Hematopoietic multipotent progenitor cell (in vitro differentiated cells): ENCODE measurements at places on chromosomes 1 and 21. TPM values are rescaled to one million over a fixed set of nuclear protein-coding genes. Genes with fewer than 3 reads are reported as not detected.

DNA sequence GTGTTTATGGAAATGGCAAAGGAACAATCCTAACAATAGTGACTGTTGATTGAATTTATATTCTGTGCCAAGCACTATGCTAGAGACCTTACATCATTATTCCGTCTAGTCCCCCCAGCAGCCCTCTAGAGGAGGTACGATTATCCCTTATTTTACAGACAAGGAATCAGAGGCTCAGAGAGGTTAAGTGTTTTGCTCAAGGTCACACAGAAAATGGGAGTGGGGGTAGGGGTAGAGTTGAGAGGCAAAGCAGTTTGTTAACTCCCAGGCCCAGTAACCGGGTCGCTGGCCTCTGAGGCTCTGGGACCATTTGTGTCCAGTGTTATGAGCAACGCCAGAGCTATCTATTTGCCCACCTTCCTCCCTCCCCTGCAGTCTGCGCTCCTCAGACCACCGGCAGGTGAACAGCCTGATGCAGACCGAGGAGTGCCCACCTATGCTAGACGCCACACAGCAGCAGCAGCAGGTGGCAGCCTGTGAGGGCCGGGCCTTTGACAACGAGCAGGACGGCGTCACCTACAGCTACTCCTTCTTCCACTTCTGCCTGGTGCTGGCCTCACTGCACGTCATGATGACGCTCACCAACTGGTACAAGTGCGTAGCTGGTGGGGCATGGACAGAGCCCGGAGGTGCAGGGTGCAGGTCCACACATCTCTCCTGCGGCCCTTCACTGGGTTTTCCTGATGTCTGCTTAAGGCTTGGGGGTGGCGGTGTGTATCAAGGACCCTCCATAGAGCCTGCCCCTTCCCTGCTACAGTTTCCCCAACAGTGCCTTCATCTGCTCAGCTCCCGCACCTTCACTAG is 19.8 kb downstream of the SERINC2 start:
- DNase-seq = no peak

GRCh38 chr21:42745511-42746239 is 92.3 kb downstream of the PDE9A start:
- DNase-seq = no peak

GRCh38 chr1:97136996-97137395 is 415.4 kb downstream of the PTBP2 start:
- DNase-seq = no peak

DNA sequence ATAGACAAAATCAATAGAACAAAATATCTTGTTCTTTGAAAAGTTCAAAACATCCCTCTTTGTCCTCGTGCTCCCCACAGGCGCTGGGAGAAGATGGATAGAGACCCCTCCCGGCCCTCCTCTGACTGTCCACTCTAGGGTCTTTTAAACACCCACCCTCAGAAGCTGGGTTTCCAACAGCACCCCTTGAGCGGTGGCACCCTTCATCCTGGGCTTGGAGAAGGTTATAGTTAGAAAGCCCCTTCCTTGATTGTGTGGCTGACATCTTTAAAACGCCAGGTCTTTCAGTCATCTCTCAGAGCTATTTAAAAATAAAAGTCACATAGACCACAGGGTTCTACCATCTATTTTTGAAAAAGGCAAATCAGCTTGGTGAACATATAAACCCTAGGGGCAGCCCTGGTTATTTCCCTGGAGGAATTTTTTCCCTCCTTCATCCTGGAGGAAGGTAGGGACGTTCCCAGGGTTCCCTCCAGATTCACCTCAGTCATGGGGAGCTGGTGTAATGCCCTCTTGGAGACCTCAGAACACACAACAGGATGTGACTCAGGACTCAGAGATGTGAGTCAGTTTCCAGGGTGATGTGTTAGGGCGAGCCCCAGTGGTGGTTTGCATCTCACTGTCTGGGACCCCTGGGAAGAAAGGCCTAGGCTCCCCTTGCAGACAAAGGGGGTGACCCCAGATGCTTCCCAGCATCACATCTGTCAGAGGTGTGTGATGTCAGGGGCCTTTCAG is 138.5 kb downstream of the CLIC6 start:
- no peak for DNase-seq

GRCh38 chr1:19138331-19138730 is 71.7 kb downstream of the UBR4 start:
- DNase-seq = no peak

DNA sequence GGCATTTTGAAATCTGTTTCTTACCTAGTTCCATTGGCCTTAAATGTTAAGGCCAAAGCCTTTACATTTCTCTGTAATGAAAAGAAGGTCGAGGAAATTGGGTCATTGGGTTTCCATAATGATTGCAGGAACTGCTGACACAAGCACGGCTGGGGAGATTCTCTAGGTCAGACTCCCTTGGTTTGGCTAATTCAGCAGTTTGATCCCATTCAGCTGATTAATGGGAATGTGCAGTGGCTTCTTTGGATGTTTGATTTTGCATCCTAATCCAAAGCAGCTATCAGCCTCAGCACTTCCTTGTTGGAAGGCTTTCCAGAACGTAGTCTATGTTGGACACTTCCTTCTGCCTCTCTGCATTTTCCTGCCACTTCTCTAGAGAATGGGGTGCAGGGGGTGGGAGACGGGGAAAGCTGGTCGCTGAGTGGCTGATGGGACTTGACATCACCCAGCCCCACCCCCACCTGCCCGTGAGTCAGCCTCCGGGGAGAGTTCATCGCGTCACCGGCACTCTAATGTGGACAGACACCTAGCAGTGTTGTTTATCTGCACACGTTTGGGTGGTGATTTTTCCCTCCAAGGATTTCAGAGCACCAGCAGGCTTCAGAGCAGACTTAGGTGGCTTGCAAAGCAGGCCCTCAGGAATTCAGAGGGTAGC is 5.4 kb downstream of the PSEN2 start:
- no peak for DNase-seq

DNA sequence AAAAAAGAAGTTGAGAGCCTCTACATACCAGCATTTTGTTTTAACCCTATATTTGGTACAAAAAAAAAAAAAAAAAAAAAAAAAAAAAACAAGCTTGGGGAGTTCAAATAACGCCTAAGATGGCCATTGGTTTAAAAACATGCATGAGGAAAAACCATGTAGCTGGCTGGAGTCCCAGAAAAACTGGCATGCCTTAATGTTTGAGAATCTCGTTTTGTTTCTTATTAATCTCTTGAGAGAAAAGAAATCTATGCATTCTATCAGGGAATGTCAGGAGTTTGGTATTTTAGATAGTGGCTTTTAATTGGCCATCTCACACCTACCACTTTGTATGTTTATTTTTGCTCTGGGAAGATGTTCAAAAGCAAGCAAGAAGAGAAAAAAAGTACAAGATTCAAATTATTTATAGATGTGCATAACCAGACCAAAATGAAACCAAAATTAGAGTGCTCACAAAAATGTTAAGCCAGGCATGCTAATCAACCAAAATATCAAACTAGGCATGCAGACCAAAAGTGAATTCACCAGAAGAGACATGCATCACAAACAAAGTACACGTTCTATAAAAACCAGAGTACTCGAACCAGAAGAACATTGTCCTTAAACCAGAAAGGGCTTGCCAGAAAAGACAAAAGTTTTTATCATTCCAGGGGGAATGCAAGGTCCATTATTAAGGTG is 156.6 kb downstream of the AK5 start:
- DNase-seq = no peak

- no peak for DNase-seq
Measured at GRCh38 chr1:3133686-3134085, 64.7 kb downstream of the PRDM16 start.

DNA sequence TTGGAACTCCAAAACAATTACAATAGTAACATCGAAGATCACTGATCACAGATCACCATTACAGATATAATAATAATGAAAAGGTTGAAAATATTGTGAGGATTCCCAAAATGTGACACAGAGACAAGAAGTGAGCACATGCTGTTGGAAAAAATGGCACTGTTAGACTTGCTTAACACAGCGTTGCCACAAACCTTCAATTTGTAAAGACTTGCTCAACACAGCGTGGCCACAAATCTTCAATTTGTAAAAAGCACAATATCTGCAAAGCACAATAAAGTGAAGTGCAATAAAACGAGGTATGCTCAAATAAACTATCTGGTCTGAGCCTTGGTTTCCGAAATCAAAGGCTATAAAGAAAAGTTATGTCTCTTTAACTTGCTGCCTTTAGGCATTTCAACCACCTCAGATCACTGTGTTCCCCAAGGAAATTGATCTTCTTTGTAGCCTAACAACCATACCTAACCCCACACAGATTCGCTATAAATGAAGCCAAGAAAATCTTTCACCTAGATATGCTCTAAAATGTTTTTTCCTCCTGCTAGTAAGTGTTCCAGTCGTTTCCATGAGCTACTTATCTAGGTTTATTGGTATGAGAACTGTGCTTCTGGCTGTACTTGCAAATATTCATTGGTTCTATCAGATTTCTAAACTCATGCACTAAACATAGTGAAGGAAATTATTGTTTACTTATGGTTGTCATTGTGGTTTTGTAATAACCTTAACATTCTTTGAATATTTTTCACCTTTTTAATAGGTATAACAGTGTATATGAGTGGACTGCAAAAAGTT is 13.1 kb upstream of the LPGAT1 start:
- no peak for DNase-seq

DNA sequence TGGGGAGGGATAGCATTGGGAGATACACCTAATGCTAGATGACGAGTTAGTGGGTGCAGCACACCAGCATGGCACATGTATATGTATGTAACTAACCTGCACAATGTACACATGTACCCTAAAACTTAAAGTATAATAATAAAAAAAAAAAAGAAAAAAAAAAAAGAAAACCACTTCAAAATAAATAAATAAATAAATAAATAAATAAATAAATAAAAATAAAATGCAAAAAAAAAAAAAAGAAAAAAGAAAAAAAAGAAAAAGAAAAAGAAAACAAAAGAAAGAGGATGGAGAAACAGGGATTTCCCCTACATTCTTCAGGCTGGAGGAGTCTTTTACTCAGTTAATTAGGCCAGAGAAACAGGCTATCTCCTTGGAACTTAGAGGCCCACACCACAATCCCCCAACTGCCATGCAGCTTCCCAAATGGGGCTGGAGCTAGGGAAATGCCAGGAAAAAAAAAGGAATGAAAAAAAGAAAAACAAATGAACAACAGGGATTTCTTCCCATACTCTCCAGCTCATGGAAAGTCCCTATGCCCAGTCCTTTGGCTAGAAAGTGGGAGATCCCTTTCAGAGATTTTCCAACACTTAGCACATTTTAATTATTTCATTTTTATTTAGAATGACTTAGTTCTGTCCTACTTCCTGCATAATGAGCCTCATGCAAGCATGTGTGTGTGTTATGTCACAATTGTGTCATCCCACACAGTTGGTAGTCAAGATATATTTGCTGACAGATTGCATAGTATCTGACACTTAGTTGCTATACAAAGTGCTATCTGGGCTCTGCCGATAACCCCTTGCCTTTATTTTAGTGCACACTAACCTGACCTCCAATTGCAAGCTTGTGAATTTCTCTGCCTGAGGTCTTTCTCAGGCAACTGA is 486.4 kb downstream of the PLPP3 start:
- no peak for DNase-seq

DNA sequence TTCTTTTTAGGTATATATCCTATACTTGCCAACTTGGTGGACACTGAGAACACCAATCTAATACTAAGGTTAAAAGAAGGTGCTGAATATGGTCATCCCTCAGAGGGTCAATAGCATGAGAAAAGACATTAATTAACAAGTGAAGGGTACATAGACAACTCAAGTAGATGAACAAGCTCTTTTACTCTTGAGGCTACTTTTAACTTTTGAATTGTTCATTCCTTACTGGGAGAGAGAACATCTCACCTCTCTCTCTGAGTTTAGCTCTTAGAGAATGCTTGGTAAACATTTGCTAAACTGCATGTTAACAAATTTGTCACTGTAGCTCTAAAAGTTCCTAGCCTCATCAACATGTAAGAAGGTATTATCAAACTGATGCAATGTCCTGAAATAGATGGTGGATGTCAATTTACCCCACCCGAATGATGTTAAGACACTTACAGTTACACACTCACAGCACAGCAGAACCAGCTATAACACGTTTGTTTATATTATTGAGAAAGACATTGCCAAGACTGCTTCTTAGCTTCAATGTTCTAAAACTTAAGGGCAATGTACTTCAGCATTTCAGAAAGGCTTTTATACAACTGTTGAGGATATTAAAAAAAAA is 35.9 kb downstream of the HEATR1 start:
- no peak for DNase-seq

DNA sequence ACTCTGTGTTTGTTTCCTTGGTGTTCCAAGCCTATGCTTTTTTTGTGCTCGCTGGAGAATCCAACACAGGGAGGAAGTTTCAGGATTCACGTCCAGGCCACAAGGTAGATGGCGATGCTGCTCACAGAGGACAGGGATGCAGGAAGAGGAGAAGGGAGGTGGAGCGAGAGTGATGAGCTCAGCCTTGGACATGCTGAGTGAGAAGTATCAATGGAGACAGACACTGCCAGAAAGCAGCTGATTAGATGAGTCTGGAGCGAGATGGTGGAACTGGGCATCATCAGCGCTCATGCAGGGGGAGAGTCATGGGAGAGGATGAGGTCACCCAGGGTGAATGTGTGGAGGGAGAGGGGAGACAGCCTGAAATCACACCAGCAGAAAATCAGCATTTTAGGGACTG is 110.0 kb downstream of the GLUL start:
- DNase-seq = no peak

KCNT2 gene
- total RNA-seq = 0.27 TPM

ASAP3 gene
- total RNA-seq = 1.1 TPM

VANGL1 gene
- total RNA-seq = 11.8 TPM

DNALI1 gene
- 0.54 TPM for total RNA-seq

CAMK2N1 gene
- total RNA-seq = not detected

LIPI gene
- not detected for total RNA-seq
